ENCODE measurements at places on chromosomes 3 and 15.

DNA sequence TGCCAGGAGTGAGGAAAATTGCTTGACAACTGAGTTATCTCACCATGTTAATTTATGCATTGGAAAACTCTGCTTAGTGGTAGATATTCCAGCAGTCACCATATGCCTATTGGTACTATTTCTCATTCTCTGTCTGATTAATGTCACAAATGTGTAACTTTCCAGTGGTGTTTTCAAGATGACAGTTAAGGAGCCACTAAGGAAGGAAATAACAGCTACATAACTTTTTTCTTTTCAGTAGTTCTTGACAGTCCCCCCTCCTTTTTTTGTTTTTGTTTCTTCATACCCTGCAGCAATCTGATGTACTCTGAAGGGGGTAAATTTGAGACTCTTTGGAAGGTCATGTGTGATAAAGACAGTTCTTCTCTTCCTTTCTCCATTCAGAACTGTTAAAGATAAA, 13.1 kb downstream of the RASA2 start:
- DNase-seq, result no peak

DNA sequence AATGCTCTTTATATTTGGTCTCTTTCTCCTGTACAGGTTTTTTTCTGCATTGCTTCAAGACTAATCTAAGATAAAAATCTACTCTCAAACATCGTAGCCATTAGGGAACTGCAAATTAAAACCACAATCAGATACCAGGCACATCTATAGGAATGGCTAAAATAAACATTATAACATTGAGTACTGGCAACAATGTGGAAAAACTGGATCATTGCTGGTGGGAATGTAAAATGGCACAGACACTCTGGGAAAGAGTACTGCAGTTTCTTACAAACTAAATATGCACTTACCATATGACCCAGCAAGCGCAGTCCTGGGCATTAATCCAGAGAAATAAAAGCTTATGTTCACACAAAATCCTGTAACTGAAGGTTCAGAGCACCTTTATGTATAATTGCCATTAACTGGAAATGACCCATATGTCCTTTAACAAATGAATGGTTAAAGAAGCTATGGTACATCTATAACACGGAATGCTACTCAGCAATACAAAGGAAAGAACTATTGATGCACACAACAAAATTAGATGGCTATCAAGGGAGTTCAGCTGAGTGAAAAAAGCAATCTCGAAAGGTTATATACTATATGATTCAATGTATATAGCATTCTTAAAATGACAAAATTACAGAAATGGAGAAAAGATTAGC, 6.3 kb downstream of the ABCC5 start:
- DNase-seq, result no peak

DNA sequence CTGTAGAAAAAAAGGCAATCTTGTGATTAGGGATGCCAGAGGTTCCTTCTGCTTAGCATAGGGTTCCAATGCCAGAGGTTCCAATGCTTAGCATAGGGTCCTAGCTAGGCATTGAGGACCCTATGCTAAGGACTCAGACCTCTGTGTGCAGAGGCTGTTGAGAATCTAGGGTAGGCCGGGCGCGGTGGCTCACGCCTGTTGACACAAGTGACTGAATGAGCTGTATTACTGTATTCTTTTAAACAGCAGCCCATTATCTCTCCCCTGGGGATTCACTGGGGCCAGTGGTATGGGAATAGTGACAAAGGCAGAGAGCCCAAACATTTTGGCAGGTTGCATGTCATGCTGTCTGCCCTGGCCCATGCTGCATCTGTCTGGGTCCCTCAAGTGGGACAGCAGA, 16.2 kb downstream of the PAK6 start:
- DNase-seq, result no peak

GRCh38 chr3:186200726-186201125, 91.8 kb upstream of the ETV5 start:
- DNase-seq, result no peak

DNA sequence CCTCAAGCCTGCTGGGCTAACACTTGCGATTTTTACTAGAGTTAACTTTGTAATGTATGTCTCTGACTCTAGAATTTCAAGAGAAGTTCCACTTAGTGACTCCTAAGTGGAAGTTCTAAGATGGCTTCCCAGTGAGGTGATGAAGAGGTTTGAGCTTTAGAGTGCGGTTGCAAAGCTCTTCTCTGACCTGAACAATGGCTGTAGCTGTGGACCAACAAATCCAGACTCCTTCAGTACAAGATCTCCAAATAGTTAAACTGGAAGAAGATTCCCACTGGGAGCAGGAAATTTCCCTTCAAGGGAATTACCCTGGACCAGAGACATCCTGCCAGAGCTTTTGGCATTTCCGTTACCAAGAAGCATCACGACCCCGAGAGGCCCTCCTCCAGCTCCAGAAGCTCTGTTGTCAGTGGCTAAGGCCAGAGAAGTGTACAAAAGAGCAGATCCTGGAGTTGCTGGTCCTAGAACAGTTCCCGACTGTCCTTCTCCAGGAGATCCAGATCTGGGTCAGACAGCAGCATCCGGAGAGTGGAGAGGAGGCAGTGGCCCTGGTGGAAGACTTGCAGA, 22.3 kb downstream of the WDR73 start:
- no peak for DNase-seq

- DNase-seq, result no peak
Observed at GRCh38 chr3:162348912-162349311, 852.3 kb downstream of the OTOL1 start.

DNA sequence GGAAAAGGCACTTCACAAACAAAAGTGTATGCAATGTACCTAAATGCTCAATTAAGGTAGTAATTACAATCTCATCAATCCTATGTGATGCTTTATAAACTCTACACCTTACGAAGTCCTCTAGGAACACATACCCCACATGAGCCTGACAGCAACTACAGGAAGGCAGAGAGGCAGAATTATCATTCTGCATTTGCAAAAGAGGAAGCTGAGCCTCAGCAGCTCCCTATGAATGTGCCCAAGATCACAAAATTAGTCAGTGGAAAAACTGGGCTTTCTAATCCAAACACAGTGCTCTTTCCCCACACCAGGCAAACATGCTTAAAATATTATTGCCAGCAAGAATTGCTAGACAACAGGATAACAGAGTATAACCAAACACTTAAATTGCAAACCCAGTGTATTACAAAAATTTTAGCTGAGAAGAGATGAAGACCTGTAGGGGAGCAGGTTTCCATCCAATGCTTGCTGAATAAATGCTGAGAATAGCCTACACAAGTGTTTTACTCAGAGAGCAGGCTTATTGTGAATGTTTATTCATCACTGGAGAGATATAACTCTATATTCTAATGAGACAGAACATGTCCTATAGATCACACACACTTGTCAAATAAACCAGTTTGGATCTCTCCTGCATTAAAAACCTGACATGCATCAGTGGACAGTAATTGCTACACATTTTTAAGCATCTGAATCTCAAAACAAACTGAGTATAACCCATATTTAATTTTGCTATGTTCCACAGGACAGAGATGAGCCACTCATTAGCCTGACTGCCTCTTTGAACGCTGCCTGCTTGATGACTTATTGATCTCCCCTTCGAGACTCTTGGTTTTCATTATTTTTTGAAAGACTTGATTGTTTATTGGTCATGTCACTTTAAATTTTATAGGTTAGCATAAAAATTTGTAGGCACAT, 62.2 kb downstream of the PLCH1 start:
- no peak for DNase-seq

GRCh38 chr15:36429707-36430106, 149.7 kb upstream of the CDIN1 start:
- no peak for DNase-seq

- DNase-seq, result no peak
Observed at GRCh38 chr3:160343132-160343531, 55.9 kb downstream of the IFT80 start.

GRCh38 chr3:136734382-136735070, 17.7 kb downstream of the STAG1 start:
- DNase-seq, result no peak

- no peak for DNase-seq
Observed at GRCh38 chr3:143124601-143125520, 5.3 kb downstream of the CHST2 start.

DNA sequence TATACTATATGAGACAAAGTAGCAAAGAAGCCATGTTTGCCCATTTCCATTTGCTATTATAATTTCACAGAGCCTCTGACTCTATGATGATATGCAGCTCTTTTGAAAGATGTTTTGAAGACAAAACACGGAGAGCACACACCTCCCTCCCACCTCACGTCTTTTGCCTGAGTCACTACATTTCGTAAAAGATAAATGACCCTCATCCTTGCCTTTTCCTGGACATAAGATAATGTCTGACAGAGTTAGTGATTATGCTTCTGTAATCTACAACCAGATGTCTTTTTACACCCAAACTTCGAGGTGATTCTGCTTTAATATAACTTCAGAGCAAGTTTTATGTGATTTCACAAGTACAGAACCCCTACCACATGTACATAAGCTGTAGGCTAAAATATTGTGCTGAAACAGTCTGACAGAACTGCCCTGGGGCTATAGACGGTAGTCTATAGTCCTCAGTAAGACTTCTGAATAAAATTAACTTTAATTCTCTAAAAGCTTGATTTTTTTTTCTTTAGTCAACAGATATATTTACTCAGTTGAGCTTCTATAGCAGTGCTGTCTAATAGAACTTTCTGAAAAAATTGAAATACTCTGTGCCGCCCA, 99.9 kb downstream of the CD200R1L start:
- no peak for DNase-seq

GRCh38 chr15:38187630-38188313, 64.9 kb upstream of the SPRED1 start:
- no peak for DNase-seq

GRCh38 chr3:37909067-37909911, 47.6 kb downstream of the CTDSPL start:
- no peak for DNase-seq

DNA sequence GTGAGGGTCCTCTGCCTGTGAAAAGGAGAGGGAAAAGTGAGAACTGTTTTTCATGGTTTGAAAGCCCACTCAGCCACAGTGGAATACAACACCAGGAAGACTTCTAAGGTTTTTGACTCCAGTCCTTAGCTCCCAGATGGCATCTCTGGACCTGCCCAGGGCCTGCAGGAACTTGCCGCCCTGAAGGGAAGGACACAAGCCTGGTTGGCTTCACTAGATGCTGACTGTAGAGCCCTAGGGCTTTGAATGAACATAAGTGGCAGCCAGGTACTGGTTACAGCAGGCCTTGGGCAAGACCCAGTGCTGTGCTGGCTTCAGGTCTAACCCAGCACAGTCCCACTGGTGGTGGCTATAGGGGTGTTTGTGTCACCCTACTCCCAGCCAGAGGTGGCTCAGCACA, 21.3 kb upstream of the TMEM266 start:
- DNase-seq, result no peak

DNA sequence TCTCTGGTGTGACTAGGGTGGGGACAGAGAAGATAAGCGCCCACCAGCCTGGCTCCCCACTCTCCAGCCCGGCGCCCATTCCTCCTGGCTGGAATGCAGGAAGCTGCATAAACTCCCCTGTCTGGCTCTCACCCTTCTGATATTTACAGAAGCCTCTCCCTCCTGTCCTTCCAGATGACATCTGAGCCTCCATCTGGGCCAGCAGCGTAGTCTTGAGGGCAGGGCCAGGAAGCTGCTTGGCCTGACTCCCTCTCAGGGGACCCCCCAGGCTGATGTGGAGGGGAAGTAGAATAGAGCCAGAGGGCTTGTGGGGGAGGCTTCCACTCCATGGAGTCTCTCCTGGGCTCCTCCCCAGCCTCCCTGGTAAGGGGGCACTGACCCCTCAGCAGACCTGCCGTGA, 49.9 kb downstream of the LINGO1 start:
- no peak for DNase-seq

- DNase-seq, result no peak
Observed at GRCh38 chr15:60444289-60444912, 34.5 kb downstream of the ICE2 start.

Measured in GM04503 (cell line).